ENCODE measurements at places on chromosomes 5 and 9. TPM values are rescaled to one million over a fixed set of nuclear protein-coding genes. Genes with fewer than 3 reads are reported as not detected.
A peak's percentile ranks its signal among the peaks of the same experiment; 100 is the strongest.

RARS1 gene
- total RNA-seq: 155 TPM

ZNF483 gene
- 0.52 TPM for total RNA-seq

- no peak for DNase-seq
These were observed 61.3 kb downstream of the ANKH start for GRCh38 chr5:14810282-14810681.

- DNase-seq: no peak
These were observed 14.6 kb upstream of the CFAP95 start for GRCh38 chr9:69805962-69806515.

FYB1 gene
- 0.42 TPM for total RNA-seq

DNA sequence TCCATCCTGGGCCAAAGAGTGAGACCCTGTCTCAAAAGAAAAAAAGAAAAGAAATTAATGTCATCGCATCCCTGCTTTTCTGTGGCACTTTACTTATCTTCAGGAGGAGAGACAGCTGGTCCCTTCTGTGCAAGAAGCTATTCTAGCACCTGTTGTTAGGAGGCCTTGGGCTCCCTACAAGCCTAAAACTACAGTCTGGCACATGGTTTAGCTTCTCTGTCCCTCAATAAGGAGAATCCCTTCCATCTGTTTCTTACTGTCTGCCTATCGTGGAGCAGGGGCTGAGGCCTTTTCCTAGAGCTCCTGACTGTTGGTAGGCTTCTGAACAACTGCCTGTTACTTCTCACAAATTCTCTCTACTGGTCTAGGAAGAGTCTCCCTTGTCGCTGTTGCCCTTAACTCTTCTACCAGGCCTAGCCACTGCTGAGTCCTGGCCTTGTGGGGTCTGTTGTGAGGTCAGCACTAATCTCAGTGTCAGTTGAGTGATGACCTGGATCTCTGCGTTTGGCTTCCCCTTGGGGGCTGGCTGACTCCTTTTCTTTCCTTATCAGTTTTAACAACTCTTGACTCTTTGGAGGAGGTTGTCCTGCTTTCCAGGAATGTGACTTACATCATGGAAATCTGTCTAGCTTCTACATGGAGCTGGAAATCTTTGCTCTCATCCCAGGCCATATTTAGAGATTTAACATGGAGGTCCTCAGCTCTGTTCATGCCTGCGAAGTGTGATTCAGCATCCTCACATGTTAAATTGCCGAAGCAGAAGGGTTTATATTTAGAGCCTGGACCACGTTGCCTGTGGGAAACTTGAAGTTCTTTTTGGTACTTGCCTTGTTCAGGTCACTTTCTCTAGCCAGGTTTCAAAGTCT, 5.7 kb upstream of the GARNL3 start:
- DNase-seq: no peak

GRCh38 chr5:131776450-131776849, 20.4 kb downstream of the FNIP1 start:
- DNase-seq: no peak

- DNase-seq: no peak
These were observed 25.8 kb upstream of the LPCAT1 start for GRCh38 chr5:1549475-1550030.

DNA sequence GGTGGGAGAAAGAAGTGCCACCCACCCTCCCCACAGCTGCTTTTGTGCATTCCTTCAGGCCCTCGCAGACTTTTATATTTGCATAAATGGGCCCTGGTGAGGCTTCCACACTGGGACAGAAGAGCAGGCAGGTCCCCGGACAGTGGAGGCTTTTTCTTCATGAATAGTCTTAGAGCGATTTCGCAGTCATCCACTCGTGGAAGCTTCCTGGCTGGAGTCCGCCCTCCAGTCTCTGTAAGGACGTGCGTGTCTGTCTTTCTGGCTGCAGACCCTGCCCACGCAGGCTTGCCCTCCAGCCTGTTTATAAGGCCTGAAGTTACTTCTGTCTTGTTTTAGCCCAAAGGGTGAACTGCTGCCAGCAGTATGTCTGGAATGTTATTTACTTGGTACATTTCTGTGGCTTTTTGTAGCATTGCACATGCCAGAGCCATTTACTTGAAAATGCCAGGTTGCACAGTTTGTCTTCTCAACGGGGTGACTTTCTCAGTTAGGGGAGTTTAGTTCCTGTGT, 195.7 kb downstream of the AOPEP start:
- DNase-seq: peak; percentile 94

- no peak for DNase-seq
These were observed 1672.0 kb upstream of the CDH9 start for GRCh38 chr5:28710360-28710759.

GRCh38 chr5:33688526-33688925, 203.3 kb downstream of the ADAMTS12 start:
- no peak for DNase-seq

DNA sequence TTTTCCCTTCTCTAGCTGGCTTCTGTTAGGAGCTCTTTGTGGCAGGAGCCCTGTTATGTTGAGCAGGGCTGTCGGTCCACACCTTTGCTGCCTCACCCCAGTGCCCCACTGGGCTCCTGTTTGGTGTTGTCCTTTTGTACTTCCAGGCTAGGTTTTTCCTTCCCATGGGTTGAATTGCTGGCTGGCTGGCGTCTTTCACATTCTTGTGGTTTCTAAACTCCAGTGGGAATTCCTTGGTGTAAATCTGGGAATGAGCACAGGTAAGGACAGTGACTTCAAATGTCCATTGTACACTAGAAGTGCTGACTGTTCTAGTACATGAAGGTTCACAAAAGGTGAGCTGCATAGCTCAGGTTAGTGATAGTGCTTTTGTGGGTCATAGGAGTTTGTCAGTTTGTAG, 30.4 kb downstream of the RASGRF2 start:
- DNase-seq: no peak

GRCh38 chr9:19552282-19553105, 143.7 kb downstream of the ACER2 start:
- no peak for DNase-seq

GRCh38 chr9:25353783-25354182, 324.5 kb downstream of the TUSC1 start:
- DNase-seq: no peak

GRCh38 chr5:73395256-73395655, 53.3 kb downstream of the FOXD1 start:
- DNase-seq: no peak

GRCh38 chr5:140341591-140341990, 4.8 kb downstream of the HBEGF start:
- no peak for DNase-seq

- DNase-seq: peak; percentile 73
These were observed 22.2 kb upstream of the WWC1 start for GRCh38 chr5:168268949-168269936.

NMUR2 gene
- total RNA-seq: not detected

SMIM27 gene
- total RNA-seq: 15.4 TPM

- peak; percentile 52 for DNase-seq
These were observed 427 bp downstream of the SERINC5 start for GRCh38 chr5:80255431-80255810.

DNA sequence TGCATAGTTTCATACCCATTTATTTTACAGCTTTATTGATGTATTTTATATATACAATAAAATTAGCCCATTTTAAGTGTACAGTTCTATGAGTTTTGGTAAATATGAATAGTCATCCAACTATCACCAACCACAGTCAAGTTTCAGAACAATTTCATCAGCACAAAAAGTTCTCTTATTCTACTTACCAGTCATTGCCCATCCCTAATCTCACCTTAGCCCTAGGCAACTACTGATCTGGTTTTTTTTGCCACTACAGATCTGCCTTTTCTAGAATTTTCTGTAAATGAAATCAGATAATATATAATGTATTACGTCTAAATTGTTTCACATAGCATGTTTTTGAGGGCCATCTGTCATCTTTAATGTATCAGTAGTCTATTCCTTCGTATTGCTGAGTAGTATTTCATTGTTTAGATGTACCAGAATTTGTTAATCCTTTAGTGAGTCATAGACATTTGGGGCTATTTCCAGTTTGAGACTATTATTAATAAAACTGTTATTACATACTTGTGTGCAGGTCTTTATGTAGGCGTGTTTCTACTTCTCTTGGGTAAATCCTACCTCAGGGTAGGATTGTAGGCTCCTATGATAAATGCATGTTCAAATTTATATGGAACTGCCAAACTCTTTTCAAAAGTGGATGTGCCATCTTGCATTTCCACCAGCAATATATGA, 198.5 kb upstream of the ADAMTSL1 start:
- DNase-seq: no peak

PCDHGA6 gene
- 2.1 TPM for total RNA-seq

Measured in HFFc6 (cell line).